ENCODE measurements at places on chromosomes 11 and 22.

DNA sequence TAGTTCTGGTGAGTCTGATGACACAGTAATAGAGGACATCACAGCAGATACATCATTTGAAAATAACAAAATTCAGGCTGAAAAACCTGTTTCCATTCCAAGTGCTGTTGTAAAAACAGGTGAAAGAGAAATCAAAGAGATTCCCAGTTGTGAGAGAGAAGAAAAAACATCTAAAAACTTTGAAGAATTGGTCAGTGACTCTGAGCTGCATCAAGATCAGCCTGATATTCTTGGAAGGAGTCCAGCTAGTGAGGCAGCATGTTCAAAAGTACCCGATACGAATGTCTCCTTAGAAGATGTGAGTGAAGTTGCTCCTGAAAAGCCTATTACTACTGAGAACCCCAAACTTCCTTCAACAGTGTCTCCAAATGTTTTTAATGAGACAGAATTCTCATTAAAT is 38.7 kb downstream of the RTN3 start:
- DNase-seq, result no peak

DNA sequence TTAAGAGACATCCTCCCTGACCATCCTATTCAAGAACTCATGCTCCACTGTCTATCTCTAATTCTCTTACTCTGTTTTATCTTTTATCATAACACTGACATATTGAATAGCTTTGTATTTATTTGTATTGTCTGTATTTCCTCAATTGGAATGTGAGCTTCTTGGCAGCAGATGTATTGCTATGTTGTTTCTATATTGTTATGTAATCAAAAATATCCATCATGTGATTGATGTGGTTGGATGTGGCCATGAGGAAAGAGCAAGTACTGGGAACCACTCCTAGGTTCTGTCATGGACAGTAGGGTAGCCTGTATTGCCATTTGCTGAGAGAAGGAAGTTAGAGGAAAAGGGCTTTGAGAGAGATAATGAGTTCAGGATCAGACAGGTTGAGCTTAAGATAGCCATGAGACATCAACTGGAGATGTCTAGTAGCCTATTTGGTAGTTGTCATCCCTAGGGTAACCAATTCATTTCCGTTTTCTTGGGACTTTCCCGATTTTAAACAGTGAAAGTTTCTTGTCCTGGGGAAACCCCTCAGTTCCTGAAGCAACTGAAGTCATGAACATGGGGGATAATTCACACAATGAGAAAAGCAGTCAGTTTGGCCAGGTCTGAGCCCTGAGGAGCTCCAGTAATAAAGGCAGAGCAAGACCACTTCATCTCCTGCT is 404.5 kb downstream of the INSC start:
- DNase-seq, result no peak

DNA sequence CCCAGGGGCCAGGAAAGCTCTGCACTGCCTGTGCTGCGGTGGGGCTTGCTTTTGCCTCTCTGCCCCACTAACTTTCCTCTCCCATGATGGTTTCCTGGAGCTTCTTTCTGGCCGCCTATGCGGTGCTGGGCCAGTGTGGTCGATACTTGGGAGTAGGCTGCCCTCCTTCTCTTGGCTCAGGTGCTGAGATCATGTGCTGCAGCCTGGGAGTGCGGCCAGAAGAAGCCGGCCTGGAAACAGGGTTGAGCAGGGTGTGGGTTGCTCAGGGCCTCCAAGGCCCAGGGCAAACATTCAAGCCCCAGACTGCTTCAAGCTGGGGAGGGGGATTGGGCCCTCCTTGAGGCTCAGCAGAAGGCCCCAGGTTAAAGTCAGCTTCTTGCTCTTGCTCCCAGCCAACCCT is 125.0 kb downstream of the NTM start:
- no peak for DNase-seq

DNA sequence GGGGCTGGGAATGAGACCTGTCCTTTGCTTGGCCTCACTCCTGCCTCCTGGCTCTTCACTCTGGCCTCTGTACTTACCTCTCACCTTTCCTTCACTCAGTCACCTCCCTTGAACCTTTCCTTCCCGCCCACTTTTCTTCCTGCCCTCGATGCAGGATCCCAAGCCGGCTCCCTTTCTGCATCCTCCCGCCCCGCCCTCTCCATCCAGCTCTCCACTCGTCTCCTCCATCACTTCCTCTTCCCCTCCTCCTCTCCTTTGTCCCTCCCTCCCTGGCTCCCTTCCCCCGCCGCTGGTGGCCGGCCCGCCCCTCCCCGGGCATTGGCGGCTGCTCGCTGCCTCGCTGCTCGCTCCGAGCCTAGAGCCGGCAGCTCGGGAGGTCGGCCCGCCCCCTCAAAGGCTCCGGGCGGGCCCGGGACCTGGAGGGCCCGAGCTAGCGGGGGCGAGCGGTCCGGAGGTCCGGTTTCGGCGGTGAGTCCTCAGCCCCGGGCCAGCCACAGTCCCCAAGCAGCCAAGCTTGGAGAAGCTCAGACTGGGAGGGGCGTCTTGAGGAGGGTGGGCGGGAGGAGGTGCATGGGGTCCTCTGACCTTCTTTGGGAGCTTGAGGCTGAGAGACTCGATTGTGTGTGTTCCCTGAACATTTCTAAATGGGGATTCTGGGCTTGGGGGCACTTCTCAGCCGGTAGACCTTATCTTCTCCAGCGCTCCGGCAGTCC is 13.8 kb downstream of the PHLDB1 start:
- peak; percentile 59 for DNase-seq

GRCh38 chr11:129440028-129440713 is 64.5 kb downstream of the BARX2 start:
- no peak for DNase-seq

DNA sequence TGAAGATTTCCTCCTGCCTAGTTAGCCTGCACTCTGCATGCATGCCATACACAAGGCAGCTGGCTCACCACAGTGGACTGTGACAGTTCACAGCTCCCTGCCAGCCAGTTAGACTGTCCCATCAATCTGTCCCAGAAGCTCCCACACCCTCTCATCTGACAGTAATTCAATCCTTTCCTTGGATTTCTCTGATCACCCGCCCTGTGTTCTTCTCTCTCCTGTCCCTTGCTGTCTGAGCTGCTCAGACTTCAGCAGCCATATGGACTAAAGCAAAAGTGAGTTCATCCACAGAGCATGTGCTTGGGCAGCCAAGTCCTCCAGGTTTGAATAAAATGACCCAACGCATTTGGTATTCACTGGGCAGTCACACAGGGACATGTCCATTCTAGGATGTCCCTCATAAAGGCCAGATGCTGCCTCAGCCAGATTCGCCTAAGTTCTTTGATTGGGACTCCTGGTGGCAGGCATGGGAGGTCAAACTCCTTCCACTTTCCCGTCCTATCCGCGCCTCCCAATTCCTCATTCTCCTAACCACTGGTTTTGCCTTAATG is 54.5 kb upstream of the ZBTB44 start:
- DNase-seq, result no peak

DNA sequence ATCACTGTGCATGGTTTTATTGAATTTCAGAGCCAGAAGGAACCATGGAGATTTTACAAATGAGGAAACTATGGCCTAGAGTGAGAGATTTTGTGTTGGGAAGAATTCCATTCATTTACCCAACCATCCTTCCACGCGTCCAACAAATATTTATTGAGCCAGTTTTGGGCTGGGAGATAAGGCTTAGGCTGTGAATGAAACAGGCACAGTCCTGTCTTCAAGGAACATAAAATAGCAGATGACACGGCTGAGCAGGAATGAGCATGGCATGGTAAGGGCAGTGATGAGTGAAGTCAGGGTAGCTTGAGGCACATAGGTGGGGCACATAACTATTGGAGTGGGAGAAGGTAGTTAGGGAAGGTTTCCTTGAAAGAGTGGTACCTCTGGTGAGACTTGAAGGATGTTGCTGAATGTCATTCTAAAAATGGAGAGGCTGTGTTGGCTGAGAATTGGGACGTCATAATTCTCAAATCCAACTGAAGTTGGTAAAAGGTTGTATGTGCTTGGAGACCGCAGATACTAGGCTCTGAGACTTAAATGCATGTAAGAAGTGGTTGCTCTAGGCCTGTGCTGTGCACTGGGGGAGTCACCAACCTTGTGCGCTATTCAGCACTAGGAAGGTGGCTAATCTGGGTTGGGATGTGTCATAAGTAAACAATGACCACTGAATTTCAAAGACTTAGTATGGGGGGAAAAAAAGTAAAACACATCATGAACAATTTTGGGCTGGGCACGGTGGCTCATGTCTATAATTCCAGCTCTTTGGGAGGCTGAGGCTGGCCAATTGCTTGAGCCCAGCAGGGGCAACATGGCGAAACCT is 51.9 kb downstream of the TEAD1 start:
- DNase-seq, result no peak

GRCh38 chr11:12999597-12999996 is 9.5 kb upstream of the RASSF10 start:
- no peak for DNase-seq

- DNase-seq, result no peak
These were observed 40.2 kb downstream of the EP300 start for GRCh38 chr22:41132550-41132949.

DNA sequence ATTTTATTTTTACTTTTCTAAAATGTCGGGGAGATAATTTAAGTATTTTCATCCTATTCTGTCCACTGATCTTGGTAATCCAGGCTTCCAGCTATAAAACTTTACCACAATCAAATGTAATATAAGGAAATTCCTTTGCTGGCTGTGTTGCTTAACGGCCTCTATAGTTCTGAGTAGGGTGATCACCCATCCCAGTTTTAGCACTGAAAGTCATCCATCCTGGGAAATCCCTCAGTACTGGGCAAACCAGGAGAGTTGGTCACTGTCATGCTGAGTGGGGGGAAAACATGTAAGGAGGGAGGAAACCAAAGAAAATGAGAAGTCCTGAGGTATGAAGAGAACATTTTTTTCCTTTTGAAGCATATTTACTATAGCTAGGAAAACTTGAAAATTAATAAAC is 12.8 kb upstream of the BACE1-AS start:
- no peak for DNase-seq

GRCh38 chr22:27792452-27793161 is 8.9 kb downstream of the MN1 start:
- no peak for DNase-seq

GRCh38 chr11:120489799-120490198 is 21.7 kb upstream of the GRIK4 start:
- DNase-seq, result no peak

- DNase-seq, result peak; percentile 29
These were observed at the start of gene PNPLA3 for GRCh38 chr22:43923631-43924464. TSS of gene PNPLA3 (plus strand) at chr22:43923805. CDS start at chr22:43923912, 107 bp downstream.

DNA sequence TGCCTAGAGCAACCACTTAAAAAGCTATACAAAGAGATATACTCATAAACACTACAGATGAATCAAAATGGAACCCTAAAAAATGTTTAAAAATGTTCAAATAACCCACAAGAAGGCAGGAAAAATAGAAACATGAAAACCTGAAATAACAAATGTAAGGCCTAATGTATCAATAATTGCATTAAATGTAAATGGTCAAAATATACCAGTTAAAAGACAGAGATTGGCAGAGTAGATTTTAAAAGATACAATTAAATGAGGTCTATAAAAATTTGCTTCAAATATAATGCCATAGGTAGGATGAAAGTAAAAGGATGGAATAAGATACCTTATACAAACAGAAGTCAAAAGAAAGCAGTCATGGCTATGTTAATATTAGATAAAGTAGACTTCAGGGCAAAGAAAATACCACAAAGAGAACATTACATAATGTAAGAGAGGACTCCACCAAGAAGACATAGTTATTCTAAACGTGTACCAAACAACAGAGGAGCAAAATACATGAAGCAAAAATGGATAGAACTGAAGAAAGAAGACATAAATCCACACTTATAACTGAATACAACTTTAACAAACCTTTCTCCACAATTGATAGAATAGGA is 25.2 kb downstream of the SHANK2 start:
- DNase-seq, result no peak

DNA sequence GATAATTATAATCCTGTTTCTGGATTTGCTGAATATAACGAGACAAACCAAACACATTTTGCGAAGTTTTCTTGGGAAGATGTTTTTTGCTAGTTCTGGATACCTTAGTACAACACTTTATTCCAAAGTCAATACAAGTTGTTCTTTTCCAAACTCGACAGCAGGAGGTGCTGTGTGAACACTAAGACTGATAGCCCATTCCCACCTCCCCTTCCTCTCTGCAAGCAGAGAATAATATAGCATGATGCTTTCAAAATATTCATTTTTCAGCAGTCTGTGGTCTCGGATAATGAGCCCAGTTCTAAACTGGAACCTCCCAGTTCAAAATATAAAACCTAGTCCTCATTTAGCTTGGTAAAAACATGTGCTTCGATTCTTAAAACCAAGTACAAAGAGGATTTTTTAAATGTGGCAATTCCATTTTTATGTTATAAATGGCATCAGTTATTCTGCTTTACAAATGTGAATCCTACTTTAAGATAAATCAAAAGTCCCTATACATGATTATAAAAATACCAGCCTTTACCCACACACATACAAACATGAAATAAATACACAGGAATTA is 129.1 kb downstream of the DCDC1 start:
- peak; percentile 10 for DNase-seq

- no peak for DNase-seq
These were observed 5.1 kb upstream of the SMARCB1 start for GRCh38 chr22:23781511-23782183.

- DNase-seq, result no peak
These were observed 230.1 kb downstream of the DCDC1 start for GRCh38 chr11:31139479-31139878.

GRCh38 chr22:23565305-23565914 is 14.7 kb downstream of the IGLL1 start:
- DNase-seq, result no peak

- DNase-seq, result no peak
These were observed 8.9 kb downstream of the GDPD5 start for GRCh38 chr11:75516886-75517285.

DNA sequence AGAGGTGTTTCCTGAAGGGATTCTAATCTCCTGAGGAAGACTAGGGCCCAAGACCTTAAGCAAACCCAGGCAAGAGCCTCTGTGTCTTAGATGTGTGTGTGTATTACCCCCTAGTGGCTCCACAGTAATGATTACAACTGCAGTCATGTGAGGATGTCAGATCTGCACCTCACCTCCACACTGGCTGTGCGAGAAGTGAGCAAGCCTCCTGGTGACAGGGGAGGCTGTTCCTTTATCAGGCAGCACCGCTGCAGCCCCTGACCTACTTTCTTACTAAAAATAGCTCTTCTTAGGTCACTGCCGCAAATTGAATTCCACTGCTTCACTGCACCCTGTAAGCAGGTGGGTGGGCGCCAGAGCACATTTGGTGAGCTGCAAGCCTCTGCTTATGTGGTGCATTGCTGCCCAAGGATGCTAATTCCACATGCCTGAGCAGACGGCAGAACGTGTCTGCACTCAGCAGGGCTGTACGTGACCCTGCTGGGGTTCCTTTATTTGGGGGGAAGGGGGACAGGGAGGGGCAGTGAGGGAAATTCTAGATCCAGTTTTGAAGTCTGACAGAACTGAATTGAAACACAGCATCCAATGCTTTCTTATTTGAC is 112.4 kb downstream of the KCNC1 start:
- DNase-seq, result no peak

- no peak for DNase-seq
These were observed 10.3 kb upstream of the NAP1L4 start for GRCh38 chr11:3002351-3002861.

GRCh38 chr11:67270256-67271204 is 4.3 kb downstream of the GRK2 start:
- DNase-seq, result no peak

- DNase-seq, result no peak
These were observed 27.1 kb downstream of the PTDSS2 start for GRCh38 chr11:477052-477715.

Data from NCI-H2107 (cell line).